Hematopoietic multipotent progenitor cell treated with erythropoietin and hydrocortisone succinate and interleukin-3 and kit ligand, for 6 days (in vitro differentiated cells): ENCODE measurements at places on chromosomes 5 and 9.

- DNase-seq, result no peak
These were observed 155.4 kb upstream of the COL5A1 start for GRCh38 chr9:134486143-134486591.

DNA sequence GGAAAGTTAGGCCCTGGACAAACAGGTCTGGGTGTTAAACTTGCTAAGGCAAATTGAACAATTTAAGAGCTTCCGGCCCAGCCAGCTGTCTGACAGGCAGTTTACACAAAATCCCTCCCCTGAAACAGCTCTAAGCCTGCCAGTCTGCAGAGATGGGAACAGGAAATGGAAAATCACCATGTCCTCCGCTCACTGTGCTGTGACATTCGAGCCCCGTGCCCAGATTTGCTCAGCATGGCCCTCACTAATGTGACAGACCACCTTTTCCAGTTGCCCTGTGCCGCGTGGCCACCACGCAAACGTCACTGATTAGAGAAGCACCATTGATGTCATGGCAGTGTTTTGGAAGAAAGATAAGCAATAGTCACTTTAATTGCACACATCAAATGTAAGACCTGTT is 41.0 kb downstream of the CCNJL start:
- no peak for DNase-seq

DNA sequence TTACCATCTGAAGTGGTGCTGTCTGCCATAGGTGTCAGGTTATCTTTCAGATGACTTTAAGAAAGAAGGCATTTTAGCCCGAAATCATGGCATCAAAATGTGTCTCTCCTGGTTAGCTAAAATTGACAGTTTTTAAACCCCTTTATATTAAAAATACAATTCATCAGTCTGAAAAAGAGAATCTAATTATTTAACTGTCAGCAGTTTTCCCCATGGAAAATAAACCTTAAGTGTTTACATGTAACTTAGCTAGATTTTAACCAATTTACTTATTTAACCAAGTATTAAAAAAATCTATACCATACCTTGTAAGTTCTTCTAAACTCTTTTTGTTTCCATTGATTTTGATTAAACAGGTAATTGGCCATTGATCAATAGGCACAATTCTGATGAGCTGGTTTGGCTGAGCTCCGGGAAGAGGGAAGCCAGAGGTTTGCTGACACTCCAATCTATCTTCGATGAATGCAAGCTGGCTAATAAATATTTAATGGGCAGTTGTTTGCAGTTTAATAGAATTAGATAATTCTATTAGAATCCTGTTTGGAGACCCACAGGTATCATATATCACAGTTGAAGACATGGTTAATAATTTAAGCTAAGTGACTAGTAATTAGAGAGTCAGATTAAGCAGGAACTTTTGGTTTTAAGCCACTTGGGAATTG is 114.0 kb downstream of the MAT2B start:
- no peak for DNase-seq

GRCh38 chr5:100803397-100803796 is 99.7 kb downstream of the ST8SIA4 start:
- DNase-seq, result no peak

GRCh38 chr5:74042959-74043358 is 417.0 kb downstream of the ARHGEF28 start:
- DNase-seq, result no peak

DNA sequence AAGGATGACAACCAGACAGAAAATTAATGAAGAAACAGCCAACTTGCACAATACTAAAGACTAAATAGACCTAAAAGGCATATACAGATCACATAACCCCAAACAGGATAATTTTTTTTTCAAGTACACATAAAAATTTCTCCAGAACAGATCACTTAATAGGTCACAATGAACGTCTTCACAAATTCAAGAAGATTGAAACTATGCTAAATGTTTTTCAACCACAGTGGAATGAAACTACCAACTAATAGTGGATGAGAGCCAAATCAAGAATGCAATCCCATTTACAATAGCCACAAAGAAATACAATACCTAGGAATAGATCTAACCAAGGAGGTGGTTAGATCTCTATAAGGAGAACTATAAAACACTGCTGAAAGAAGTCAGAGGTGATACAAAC is 145.8 kb downstream of the TMEM232 start:
- no peak for DNase-seq

DNA sequence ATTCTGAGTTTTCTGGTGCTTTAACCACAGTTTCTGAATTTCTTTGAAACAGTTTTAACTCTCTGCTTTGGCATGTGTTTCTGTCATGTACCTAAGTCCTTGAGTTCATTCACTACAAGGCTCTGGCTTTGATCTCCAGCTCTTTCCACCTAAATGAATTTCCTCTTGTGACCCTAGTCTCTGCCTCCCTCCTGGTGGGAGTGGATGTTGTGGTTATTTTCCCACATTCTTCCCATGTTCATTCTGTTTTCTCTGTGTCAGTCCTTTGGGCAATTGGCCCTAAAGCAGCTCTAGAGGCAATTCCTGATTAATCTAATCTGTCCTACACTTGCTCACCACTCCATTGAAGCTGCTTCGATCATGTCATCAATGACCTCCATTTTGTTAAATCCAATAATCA is 28.4 kb upstream of the DPYSL3 start:
- no peak for DNase-seq

- peak; percentile 70 for DNase-seq
These were observed 159.1 kb downstream of the CSNK1G3 start for GRCh38 chr5:123671042-123671441.

- no peak for DNase-seq
These were observed 8.6 kb downstream of the GPR151 start for GRCh38 chr5:146507428-146507827.

GRCh38 chr5:59799668-59800346 is 93.7 kb downstream of the PDE4D start:
- peak; percentile 76 for DNase-seq

DNA sequence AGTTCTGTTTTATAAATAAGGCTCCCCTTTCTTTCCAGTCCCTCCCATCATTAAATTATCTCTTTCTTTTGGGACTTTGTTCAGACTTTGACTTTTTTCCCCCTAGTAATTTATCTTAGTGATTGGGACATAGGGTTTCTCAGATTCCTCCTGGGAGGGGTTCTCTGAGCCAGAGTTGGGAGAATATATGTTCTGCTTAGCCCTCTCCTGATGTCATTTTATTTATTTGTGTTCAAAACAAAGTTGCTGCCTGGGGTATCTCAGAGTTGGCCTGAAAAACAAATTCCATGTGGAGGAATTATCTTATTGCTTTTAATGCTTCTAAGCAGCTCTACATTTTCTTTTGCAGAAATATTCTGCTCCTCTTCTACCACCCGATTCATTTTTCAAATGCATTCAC is 211.0 kb downstream of the PCSK5 start:
- DNase-seq, result no peak

DNA sequence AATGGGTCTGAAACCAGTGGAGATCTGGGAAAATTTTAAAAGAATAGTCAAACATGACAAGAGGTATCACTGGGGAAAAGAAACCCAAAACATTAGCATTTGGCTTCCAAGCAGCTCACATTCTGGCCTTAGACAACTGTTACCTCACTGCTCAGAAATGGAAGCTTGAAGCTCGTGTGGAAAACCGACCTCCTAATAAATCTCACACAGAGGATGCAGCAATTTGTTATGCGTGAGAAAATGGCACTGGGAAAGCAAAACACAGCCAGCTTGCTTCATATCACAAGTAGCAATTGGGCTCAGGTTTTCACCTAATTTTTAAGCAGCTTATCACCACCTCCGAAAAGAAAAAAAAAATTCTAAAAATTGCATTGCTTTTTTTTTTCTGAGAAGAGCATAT is 103.3 kb upstream of the TAS2R1 start:
- no peak for DNase-seq
